H1 (cell line): ENCODE measurements at places on chromosomes 6 and 20. TPM values are rescaled to one million over a fixed set of nuclear protein-coding genes. Genes with fewer than 3 reads are reported as not detected.

DNA sequence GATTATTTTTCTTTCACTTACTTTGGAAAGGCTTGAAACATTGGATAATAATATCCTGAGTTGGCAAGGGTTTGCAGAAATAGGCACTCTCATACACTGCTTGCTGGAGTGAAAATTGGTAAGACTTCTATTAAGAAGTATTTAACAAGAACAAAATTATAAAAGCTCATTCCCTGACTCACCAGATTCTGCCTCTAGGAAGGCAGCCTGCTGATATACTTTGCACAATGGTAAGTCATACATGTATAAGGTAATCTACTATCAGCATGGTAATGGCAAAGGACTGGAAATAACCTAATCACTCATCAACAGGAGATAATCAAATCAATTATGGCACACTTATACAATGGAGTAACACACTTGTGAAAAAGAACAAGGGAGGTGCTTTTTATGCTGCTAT, 85.8 kb downstream of the PLCG1 start:
- DNase-seq, result no peak

DNA sequence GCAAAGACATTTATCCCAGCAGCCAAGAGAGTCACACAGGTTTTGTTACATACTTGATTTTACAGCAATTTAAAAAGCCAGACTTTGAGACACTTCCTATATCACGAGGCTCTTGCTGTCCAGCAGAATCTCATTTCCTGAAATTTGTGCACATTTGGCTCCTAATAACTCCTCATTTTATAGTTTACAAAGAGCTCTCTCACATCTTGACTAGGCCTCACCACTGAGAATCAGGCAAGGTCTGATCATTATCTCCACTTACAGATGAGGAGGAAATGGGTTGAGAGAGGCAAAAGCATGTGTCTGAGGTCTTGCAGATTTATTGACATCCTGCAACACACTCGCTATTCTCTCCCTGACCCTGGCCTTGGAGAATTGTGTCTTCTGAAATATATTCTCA, 426.8 kb downstream of the MAFB start:
- no peak for DNase-seq

DNA sequence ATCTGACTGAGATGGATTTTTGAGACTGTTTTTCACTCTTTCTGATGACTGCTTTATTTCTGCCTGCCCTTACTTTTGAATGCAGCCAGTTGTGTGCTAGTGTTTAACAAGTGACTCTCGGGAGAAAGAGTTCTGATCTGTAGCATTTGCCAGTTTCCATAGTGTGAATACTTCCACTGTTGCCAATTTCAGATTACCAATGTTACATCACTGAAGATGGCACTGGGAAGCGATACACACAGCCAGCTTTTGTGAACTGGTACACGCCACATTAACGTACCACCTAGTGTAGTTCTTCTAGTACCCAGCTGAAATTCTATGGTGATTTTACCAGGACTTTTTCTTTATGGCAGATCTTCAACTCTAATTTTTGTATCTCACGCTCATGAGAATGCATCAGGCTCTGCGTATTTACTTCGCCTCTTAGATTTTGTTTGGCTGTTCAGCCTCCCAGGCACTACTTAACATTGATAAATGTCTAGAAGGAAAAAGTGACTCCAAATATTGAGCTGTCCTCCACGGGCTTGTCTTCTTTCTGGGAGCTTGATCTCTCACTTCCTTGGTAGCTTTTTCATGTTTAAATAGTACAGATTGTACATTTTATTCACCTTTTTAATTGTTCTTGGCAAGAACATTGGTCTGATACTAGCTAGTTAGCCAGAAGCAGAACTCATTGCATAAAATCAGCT, 521.6 kb upstream of the SOX4 start:
- DNase-seq, result no peak

- DNase-seq, result no peak
Observed at GRCh38 chr6:27126815-27127537, 120.5 kb upstream of the PRSS16 start.

DNA sequence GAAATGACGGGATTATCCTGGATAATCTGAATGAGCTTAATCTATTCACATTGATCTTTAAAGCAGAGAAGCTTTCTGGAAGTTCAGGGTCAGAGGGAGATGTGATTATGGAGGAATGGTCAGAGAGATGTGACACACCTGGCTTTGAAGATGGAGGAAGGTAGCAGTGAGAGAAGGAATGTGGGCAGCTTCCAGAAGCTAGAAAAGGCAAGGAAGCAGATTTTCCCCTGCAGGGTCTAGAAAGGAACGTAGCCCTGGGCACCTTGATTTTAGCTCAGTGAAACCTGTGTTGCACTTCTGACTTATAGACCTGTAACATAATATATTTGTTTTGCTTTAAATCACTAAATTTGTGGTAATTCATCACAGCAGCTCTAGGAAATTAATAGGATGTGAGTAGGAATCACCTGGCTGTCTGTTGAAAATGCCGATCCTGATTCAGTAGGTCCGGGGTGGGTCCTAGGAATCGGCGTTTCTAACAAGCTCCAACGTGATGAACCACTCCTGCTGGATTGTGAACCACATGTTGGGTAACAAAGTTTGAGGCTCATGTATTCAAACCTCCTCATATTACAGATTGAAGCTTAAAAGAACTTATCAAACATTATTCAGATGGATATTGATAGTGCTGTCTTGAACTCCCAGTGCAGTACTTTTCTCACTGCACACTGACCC, 157.0 kb downstream of the GJA1 start:
- no peak for DNase-seq

DNA sequence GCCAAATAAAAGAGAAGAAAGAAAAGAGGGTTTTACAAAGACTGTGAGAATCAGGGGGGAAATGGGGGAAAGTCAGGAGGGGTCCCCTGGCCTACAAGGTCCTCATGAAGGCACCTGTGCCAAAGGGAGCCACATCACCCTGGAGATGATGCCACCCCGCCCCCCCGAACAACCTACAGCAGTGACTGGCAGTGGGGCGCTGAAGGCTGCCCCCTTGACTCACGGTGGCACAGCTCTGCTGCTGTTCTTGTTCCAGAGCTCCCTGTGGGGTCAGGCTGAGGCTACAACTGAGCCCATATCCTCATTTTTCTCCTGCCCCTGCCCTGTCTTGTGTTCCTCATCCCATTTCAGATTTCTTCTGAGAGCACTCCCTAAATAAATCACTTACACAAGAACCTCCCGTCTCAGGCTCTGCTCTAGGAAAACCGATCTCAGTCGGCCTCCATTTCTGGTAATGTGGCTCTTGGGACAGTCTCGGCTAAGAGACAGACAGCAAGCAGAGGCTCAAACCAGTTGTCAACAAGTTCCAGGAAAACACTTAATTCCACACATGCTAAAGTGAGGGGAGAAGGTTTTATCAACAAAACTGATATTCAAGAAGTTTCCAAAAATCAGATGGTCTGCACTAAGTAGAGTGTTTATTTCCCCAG, 105.7 kb downstream of the SNAP25 start:
- DNase-seq, result no peak

DNA sequence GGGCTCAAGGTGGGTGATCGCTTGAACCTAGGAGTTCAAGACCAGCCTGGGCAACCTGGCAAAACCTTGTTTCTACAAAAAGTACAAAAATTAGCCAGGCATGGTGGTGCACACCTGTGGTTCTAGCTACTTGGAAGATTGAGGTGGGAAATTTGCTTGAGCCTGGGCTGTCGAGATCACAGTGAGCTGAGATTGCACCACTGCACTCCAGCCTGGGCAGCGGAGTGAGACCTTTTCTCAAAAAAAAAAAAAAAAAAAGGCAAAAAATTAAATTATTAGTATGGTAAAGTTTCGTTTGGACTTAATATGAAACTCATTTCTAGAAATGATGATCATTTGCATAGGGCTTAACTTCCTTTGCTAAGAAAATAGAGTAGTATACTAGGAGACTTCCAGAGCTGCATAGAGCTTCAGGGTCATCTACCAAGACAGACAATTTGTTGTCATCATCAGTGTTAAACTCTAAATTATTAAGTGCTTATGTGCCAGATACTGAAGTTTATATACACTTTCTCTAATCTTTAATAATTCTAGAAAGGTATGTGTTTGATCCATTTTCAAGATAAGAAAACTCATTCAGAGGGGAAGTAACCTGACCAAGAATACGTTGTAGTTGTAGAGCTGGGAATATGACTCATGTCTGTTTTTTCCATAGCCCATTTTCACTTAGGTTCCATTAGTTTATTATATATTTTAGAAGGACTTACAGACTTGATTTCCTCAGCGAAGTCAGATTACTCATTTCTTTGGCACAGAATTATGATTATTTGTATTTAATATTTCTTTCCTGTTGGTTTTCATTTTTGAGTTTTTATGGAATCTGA, 84.5 kb downstream of the SLC16A10 start:
- DNase-seq, result no peak

DNA sequence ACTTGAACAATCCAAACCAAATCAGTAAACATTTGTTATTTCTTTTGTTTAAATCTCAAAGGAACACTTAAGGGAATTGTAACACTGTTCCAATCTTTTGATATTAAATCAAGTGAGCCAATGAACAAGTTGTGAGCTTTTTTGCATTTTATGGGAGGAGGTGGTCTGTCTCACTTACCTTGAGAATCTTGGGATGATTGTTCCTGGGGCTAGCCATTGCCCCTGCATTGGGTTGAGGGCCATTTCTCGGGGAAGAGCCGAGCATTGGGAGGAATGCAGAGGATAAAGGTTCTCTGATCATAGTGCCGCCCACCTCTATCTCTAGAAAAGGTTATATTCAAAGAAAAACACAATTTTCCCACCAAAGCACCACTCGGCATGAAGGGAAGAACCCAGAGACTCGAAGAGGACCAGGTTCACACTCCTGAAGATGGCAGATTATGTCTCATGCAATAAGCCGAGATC, 13.8 kb upstream of the TFB1M start:
- DNase-seq, result no peak

- DNase-seq, result no peak
Observed at GRCh38 chr6:48057601-48058000, 53.4 kb downstream of the PTCHD4 start.

GRCh38 chr6:79964607-79965081, 17.3 kb upstream of the ELOVL4 start:
- no peak for DNase-seq

- DNase-seq, result no peak
Observed at GRCh38 chr20:19223640-19224039, 11.2 kb downstream of the SLC24A3 start.

DNA sequence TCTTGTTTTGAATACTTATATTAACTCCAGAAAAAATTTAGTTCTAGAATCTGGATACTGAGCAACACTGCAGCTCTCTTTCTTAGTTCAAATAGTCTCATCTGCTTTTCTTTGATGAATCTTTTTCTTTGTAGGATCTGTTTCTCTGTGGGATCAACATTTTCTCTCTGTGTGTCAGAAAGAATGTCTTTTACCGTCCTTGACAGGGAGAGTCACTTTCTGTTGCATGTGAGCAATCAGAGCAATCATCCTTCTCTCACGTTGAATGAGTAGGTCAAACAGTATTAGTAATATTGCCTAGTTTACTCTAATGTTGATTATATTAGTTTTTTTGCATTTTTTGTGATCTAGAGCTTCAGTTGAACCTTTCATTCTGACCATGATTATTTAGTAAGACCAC, 130.9 kb downstream of the TRMT11 start:
- no peak for DNase-seq

DNA sequence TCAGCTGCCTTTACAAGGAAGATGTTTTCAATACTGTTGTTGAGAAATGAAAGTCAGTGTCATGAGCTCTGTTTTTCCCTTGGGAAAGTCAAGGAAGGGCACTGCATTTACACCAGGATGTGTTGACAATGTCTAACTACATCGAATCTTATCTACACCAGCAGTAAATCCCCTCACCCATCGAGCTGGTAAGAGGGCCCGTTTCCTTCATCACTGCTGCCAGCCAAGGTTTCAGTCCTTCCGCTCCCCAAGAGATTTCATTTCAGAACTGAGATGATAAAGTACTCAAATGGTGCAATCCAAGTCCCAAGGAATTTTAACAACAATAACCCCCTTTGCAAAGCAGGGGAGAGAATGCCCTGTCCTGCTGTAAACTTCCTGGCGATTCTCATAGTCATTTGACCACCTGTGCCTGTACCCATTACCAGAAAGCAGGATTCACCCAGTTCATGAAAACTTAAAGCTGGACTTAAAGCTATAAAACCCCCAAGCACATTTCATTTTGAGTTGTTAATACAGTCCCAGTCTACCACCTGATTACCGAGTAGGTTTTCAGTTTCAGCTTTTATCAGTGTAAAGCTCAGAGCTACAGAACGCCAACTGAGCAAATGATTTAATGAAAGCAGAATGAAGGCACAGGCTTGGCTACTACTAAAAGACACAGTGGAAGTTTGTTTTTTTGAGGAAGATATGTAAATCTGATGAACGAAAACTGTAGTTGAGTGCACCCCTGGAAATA, 122.5 kb upstream of the TAB2 start:
- DNase-seq, result no peak

GRCh38 chr20:47141941-47142773, 214.3 kb downstream of the ZMYND8 start:
- no peak for DNase-seq

DNA sequence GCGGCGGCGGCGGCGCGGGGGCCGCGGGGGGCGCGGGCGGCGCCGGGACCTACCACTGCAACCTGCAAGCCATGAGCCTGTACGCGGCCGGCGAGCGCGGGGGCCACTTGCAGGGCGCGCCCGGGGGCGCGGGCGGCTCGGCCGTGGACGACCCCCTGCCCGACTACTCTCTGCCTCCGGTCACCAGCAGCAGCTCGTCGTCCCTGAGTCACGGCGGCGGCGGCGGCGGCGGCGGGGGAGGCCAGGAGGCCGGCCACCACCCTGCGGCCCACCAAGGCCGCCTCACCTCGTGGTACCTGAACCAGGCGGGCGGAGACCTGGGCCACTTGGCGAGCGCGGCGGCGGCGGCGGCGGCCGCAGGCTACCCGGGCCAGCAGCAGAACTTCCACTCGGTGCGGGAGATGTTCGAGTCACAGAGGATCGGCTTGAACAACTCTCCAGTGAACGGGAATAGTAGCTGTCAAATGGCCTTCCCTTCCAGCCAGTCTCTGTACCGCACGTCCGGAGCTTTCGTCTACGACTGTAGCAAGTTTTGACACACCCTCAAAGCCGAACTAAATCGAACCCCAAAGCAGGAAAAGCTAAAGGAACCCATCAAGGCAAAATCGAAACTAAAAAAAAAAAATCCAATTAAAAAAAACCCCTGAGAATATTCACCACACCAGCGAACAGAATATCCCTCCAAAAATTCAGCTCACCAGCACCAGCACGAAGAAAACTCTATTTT, 2.0 kb downstream of the FOXC1 start:
- DNase-seq, result no peak

EYS gene
- total RNA-seq, result 0.13 TPM in 1 of 2 replicates, not detected in the other

TNFRSF6B gene
- total RNA-seq, result not detected in 2 replicates

PNISR gene
- 122 and 134 TPM in 2 replicates for total RNA-seq

RIPOR3 gene
- total RNA-seq, result 4.5 and 4.7 TPM in 2 replicates

ISM1 gene
- total RNA-seq, result 0.78 and 0.97 TPM in 2 replicates

HLA-DMB gene
- total RNA-seq, result 1.3 and 2.7 TPM in 2 replicates

SCGN gene
- not detected in 2 replicates for total RNA-seq

CTSZ gene
- total RNA-seq, result 32.3 and 32.8 TPM in 2 replicates
